Caco-2 (cell line): ENCODE measurements at places on chromosomes 11 and 22.

DNA sequence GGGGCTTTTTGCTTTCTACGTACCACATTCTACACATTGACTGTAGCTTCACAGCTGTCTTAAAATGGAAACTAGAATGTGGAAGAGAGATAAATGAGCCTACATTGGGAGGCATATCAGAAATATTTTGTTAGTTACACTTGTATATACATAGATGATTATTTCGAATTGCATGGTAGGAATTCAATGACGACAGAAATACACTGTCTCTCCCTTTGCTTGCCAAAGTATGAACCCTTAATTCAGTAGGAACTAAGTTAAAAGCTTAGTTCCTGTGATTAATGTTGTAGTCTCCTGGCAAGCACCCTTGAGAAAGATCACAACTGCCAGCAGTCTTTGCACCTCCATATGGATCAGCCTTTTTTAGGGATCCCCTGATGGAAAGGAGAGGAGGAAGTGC, 10.1 kb downstream of the C11orf87 start:
- no peak for DNase-seq

DNA sequence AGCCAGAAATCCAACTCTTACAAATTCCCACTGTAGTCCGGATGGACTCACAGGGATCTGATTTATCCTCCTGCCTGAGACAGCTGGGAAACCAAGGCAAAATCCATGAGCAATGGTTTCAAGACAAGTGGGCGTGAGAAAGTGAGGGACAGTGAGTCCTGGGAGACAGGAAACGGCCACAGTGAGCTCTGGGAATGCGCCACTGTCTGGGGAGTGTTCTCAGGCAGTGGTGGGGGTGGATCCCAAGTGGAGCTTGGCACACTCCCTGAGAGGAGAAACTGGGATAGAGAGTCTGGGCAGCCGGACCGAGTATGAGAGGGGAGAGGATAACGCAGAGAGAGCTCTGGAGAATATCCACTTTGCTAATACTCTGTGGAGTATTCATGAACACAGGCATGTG, 9.8 kb downstream of the IL17REL start:
- DNase-seq = no peak

- no peak for DNase-seq
These were observed 2.0 kb upstream of the SCN4B start for GRCh38 chr11:118154641-118155040.

DNA sequence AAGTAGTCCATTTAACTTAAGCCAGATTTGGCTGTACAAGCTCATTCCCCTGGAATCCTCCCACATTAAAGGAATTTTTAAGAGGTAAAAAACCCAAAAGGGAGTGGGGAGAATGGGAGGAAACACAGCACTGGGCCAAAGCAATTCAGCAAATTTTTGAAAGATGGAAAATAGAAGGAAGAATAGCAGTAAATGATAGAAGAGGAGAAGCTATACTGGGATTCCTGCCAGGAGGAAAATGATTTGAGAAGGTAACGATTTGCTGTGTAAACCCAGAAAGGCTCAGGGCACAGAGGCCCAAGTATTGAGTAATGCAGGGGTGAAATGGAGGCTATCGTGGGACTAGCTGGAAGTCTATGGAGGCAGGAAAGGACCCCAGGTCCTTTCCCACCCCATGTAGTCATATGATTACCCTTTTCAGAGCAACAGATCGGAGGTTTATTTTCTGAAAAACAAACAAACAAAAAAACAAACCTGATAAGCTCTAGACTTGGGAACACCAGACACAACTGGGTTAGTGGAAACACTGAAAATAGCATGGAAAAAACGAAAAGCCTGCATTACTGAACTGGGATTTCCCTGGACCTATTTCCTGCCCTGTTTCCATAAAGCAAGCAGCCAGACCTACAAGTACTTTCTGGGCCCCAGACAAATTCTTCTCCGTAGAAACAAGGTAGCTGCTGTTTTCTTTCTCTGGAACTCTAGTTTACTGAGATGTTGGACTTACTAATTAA, 140.0 kb downstream of the SWAP70 start:
- DNase-seq = no peak

GRCh38 chr11:34345540-34345876, 12.3 kb downstream of the ABTB2 start:
- no peak for DNase-seq

DNA sequence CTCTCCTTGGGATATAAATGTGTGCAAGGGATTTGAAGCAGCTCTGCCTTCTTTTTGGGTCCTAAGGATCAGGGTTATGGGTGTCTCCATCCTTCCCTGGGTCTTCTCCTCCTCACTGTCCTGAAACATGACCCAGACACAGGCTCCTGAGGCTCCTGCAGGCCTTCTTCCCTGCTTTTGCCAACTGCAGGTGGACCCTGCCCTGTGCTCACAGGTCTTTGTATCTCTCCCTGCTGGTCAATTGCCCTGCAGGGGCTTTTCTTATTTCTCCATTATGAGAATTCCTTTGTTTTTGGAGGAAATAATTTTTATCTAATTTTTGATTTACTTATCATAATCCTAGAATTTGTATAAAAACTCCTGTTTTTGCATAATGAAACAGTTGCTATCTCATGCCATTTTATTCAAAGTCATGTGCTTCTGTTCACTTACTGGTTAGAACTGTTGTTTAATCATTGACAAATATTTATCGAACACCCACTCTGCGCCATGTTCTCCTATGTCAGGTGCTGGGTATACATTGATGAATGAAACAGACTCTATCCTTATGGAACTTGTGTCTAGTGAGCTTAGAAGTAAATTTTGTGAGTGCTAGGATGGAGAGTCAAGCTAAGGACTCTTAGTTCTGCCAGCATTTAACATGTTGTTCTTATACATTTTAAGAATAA, 89.7 kb upstream of the TOP3B start:
- no peak for DNase-seq

DNA sequence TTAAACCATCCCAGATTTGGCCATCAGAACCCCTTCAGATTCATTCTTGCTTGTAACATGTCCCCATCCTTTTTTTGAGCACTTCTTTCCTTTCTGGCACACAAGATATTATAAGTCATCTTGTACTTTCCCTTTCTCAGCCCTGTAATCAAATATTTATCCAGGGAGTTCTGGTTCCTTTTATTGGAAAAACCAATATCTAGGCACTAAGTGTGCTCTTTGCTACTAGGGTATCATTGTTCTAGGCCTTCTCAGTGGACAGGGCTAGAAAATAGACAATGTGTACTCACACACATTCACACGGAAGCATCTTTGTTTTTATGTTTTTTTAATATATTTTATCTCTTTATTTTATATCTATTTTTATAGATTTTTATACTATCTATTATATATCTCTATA, 47.3 kb downstream of the ARL14EP start:
- no peak for DNase-seq

- no peak for DNase-seq
These were observed 131.2 kb upstream of the B3GAT1 start for GRCh38 chr11:134543241-134543640.

- DNase-seq = no peak
These were observed 347.6 kb downstream of the CTTN start for GRCh38 chr11:70745941-70746340.

- DNase-seq = no peak
These were observed 25.6 kb upstream of the ZDHHC13 start for GRCh38 chr11:19091366-19091765.

DNA sequence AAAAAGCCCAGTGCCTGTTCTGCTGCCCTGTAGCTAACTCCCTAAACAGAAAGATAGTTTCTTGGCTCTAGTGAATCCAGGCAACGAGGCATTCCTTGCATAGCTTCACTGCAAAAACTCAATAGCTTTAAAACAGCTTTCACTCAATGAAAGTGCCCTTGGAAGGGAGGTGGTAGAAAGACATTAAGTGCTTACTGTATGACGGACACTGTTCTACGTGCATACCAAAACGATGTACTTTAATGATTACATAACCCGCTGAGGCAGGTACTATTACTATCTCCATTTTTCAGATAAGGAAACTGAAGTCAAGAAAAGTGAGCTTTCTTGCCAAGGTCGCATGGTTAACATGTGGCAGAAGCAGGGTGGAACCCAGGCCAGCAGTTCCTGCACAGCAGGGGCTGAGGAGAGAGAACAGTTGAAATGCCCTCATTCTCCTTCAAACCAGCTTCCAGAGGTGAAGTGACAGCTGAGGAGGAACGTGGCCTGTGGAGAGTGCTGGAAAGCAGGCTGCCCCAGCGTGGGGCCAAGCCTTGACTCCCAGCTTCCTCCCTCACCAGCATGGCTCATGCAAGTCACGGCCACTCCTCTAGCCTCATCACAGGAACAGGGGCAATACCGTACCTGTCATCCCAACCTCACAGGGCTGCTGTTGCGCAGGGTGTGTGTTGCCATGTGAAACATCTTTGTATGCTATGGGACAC, 227.5 kb upstream of the NARS2 start:
- no peak for DNase-seq

GRCh38 chr22:42101199-42101598, 10.6 kb upstream of the NDUFA6 start:
- DNase-seq = no peak

DNA sequence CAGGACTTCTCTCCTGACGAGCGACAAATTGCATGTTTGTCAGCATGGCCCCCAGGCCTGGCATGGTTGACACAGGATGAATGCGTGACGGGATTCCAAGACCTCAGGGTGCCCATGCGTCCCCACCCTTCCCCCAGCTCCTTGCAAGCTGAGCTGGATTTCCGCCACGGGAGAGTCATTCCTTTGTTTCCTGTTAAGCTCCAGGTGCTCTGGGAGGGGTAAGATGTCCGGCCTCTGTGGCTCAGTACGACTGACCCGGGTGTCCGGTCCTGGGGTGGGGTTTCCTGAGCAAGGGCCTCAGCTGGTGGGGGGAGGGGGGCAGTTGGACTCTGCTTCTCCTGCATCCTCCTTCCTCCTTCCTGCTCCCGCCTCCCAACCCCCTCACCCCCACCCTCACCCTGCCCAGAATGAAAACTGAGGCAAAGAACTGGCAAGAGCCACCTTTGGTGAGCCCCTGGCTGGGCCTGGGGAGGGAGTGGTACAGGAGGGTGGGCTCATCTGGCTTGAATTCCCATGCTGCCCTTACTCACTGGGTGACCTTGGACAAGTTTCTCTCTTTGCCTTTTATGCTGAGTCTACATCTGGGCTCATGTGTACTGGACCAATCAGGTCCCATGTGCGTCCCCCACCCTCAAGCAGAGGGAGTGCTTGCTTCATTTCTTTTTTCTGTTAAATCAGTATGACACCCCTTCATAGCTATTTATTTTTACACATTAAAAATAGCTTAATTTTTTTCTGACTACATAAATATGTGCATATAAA, 2.5 kb downstream of the CDC42EP2 start:
- no peak for DNase-seq

- DNase-seq = no peak
These were observed 45.7 kb upstream of the SHANK2 start for GRCh38 chr11:71298016-71298550.

- DNase-seq = no peak
These were observed 15.6 kb downstream of the ARFGAP3 start for GRCh38 chr22:42841444-42841843.

DNA sequence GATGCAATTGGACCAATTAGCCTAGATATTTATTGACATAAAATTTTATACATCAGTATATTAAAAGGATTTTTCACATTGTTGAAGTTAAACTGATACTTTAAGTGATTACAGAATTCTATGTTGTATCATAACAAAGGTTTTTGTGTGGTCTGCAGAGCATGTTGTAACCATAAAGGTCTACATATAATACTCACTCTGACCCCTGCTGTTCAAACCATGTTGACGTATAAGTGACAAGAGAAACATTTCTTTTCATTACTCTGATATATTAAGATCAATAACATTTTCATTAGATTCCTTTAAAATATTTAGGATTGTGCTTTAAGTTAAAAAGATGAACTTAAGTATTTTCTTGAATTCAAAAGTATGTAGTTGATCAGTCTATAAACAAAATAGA, 63.9 kb downstream of the GAS2 start:
- DNase-seq = peak; percentile 44
